ENCODE measurements at places on chromosomes 7 and 10.

GRCh38 chr7:73520673-73521635 lies 1.1 kb downstream of the BAZ1B start:
- peak; percentile 17 for DNase-seq

DNA sequence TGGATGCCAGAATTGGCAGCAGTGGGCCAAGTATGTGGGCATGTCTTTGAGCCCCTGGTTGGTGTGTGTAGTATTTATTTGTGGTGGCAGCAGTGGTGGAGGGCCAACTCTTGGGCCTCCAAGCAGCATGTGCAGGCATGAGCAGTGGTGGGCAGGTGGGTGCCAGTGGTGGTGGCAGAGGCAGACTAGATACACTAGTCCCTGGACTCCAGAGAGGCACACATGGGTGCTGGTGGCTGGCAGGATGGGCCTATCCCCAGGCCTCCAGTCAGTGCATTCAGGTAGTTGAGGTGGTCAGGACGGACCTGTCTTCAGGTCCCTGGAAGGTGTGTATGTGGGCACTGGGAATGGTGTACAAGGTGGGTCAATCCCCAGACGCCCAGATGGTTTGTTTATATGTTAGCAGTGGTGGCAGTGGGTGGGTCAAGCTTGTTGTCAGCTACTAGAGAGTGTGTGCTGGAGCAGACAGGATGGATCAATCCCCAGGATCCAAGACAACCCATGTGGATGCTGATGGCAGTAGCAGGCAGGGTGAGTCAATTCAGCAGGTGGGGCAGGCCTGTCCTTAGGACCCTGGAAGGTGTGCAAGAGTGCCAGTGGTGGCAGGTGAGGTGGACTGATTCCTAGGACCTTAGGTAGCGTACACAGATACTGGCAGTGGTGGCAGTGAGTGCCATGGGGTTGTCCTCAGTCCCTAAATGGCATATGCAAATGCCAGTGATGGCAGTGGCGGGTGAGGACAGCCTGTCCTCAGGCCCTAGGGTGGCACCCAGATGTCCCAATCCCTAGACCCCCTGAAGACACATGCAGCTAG lies 294.3 kb downstream of the RPS24 start:
- DNase-seq = no peak

GRCh38 chr7:25894002-25894901 lies 257.7 kb upstream of the NFE2L3 start:
- peak; percentile 79 for DNase-seq

DNA sequence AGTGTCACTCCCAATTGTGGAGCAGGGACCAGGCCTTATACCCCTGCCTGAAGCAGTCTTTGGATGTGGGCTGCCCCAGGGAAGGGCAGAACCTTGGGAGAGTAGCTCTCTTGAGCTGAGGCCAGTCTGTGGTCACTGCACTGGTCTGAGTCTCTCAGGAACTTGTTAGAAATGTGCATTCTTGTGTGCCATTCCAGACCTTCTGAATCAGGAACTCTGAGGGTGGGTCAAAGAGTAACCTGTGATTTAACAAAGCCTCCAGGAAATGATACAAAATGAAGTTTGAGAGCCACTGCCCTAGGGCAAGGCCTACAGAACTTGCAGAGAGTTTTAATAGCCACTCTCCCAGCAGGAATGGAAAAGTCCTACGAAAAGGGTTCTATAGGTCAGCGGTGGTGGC lies 68.1 kb downstream of the LYZL1 start:
- no peak for DNase-seq

DNA sequence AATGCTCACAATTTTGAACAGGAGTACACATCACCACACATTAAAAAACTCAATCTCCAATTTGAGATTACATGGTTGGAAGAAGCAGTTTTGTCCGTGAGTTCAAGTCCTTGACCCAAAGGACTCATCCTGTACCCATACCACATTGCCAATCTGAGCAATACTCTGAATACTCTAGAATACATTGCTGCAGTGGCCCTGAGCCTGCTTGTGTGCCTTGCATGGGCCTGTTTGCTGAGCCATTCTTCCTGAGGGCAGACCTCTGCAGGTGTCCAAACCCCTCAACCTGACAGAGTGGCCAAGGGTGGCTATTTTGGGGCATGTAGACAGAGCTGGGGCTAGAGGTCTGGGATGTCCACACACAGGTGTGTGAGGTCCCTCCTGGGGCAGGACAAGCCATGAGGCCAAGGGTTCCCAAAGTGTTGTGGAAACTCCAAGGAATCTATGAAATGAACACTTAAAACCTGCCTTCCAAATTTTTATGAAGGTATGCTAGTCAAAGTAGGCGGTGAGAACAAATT lies 15.5 kb downstream of the AGMO start:
- no peak for DNase-seq

- peak; percentile 100 for DNase-seq
Measured at GRCh38 chr10:50326757-50327701, 75.7 kb upstream of the ASAH2 start.

DNA sequence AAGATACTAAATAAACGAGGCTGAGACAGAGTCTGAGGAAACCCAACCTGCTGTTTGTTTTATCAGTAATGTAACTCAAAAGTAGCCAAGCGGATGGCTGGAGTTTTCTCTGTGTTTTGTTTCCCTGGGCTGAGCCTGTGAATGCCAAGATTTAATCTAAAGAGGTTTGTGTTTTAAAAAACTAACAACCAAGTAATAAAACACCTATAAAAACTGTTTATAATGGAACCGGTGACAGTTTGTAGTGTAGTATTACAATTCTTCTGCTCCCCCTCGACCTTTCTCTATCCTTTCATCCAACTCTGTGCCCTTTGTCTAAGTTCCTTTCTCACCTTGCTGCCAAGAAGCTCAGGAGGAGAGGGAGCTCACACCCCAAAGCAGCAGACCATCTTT lies 2.6 kb upstream of the KAT6B start:
- no peak for DNase-seq

DNA sequence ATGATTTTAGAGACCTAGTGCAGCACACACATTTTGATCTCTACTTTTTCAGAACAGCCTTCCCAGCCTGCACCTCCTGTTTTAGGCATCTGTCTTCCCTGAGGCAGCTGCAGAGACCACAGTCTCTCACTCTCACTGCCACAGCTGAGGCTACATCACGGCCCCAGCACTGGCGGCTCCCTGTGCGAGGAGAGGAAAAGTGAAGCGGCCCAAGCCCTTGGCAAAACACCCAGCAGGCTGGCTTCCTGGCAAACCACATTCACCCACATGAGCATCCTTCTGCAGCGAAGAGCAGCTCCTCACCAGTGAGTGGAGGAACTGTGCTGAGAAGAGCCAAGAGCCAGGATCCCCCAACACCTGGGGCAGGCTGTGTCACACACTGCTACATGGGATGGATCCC lies 14.0 kb downstream of the HUS1 start:
- no peak for DNase-seq

GRCh38 chr10:35690534-35690933 lies 48.4 kb upstream of the FZD8 start:
- no peak for DNase-seq

DNA sequence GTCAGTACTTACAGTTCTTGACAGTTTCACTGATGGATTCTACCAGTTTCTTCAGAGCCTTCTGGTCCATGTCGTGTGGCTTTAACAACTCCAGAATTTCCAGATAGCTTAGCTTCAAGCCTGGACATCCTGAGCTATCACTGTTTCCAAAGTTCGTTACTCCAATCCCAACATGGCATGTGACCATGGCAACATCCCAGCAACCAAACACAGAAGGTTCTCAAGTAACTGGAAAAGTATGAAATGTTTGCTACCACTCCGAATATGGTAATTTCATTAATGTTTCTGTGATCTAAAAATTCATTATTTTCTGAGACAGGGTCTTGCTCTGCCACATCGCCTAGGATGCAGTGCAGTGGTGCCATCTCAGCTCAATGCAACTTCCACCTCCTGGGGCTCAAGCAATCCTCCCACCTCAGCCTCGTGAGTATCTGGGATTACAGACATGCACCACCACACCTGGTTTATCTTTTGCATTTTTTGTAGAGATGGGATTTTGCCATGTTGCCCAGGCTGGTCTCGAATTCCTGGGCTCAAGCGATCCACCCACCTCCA lies 29.3 kb downstream of the RBM48 start:
- DNase-seq = no peak

DNA sequence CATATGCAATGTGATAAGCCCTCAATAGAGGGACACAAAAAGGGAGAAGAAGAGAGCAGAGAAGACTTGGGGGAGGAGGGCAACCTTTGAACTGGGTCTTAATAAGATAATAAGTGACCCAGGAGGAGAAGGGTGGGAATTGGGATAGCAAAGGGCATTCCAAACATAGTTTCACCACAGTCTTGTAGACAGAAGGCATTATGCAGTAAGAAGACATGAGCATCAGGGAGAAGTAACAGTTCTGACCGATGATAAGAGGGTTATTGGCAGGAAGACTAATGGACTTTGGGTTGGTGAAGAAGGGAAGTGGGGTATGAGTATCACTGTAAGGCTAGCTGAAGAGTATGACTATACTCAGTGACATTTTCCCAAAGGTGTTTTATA lies 63.6 kb downstream of the TES start:
- no peak for DNase-seq

GRCh38 chr10:123561141-123561440 lies 105.1 kb upstream of the GPR26 start:
- no peak for DNase-seq
